ENCODE measurements at places on chromosomes 12 and 14.

DNA sequence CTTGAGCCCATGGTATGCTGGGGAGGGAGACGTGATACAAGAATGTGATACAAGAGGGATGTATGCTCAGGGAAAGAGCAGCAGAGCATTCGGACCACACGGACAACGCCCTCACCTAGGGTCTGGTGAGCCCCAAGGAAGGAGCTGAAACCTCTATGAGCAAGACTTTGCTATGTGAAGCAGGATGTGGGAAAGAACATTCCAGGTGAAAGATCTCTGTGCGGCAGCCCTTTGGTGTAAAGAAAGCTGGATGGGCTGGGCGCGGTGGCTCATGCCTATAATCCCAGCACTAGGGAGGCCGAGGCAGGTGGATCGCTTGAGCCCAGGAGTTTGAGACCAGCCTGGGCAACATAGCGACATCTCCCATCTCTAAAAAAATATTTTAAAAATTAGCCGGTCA is 16.9 kb upstream of the FICD start:
- DNase-seq = no peak

DNA sequence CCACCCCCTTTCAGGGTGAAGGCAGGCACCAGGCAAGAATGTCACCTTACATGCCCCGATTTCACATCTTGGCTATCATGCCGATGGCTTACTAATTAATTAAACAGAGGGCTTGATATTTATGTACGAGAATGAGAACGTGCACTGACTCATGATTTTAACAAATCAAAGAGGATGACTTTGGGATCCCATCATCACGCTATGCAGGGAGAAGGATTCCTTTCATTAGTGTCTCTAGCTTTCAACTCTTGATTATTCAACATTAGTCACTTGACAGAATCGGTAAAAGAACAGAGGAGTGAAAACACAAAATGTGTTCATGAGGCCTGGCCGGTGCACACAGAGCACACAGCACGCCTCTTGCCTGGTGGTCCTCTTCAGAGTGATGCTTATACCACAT is 80.6 kb downstream of the PRKAB1 start:
- DNase-seq = no peak

GRCh38 chr12:90281154-90281868 is 572.7 kb upstream of the ATP2B1 start:
- DNase-seq = no peak

GRCh38 chr12:9699898-9700605 is 30.5 kb downstream of the CLEC2D start:
- DNase-seq = no peak

- no peak for DNase-seq
These were observed 8.3 kb downstream of the PXN start for GRCh38 chr12:120257041-120257821.

GRCh38 chr12:128798571-128799341 is 25.0 kb downstream of the SLC15A4 start:
- DNase-seq = no peak

DNA sequence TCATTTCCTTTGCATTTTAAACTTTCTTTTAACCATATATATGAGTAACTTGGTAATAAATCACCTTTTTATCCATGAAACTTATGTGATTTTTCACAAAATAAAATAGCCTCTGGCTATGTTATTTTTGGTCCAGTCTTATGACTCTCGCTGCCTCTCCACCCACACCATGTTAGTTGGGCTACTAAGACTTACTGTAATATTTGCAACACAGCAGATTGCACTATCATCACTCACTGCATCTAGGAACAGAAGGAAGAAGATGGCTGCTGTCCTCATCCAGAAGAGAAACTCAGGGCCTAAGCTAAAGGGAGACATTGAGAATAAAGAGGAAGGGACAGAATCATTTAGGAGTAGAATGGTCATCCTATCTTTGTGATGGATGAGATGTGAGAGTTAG is 12.6 kb upstream of the B4GALNT3 start:
- no peak for DNase-seq

GRCh38 chr12:122097927-122098756 is 19.6 kb downstream of the MLXIP start:
- DNase-seq = no peak

- DNase-seq = no peak
These were observed 19.5 kb downstream of the PSMC1 start for GRCh38 chr14:90275820-90276219.

GRCh38 chr12:49933796-49934195 is 16.7 kb upstream of the AQP2 start:
- no peak for DNase-seq

- no peak for DNase-seq
These were observed 13.1 kb downstream of the ATXN3 start for GRCh38 chr14:92093320-92093719.

DNA sequence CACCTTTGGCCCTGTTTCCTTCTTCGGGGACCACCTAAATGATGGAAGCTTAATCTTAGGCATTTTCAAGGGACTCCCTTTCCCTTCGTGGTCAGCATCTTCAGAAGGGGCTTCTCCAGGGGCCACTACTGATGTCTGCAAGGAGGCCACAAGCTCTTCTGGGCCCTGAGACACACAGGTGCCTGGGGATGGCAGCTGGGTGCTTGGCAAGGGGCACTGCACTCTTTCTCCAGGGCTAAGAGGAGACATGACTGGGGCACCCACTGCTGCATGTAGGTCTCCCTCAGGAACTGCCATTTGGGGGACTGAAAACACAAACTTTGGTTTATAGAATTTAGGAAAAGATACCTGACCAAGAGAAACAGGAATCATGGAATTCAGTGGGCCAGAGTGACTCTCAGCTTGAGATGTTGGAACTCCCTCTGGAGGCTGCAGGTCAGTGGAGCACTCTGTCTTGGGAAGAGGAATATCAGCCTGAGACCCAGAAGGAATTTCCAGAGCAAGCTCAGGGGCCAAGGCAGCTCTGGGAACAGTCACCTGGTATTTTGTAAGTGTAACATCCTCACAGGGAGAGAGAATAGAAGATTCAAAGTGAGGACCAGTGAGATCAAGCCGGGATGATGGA is 16.0 kb downstream of the PLD4 start:
- no peak for DNase-seq
